ENCODE measurements at places on chromosomes 2 and 18.

- DNase-seq: peak; percentile 10
Measured at GRCh38 chr2:227862227-227862740, 9.1 kb upstream of the DAW1 start.

GRCh38 chr18:45122506-45122905 lies 441.8 kb downstream of the SETBP1 start:
- DNase-seq: no peak

DNA sequence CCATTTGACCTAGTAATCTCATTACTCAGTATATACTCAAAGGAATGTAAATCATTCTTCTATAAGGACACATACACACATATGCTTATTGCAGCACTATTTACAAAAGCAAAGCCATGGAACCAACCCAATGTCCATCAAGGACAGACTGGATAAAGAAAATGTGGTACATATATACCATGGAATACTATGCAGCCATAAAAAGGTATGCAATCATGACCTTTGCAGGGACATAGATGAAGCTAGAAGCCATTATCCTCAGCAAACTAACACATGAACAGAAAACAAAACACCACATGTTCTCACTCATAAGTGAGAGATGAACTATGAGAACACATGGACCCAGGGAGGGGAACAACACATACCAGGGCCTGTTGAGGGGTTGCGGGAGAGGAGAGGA lies 214.5 kb downstream of the NBAS start:
- no peak for DNase-seq

- no peak for DNase-seq
Measured at GRCh38 chr2:120298173-120298835, 45.7 kb downstream of the RALB start.

DNA sequence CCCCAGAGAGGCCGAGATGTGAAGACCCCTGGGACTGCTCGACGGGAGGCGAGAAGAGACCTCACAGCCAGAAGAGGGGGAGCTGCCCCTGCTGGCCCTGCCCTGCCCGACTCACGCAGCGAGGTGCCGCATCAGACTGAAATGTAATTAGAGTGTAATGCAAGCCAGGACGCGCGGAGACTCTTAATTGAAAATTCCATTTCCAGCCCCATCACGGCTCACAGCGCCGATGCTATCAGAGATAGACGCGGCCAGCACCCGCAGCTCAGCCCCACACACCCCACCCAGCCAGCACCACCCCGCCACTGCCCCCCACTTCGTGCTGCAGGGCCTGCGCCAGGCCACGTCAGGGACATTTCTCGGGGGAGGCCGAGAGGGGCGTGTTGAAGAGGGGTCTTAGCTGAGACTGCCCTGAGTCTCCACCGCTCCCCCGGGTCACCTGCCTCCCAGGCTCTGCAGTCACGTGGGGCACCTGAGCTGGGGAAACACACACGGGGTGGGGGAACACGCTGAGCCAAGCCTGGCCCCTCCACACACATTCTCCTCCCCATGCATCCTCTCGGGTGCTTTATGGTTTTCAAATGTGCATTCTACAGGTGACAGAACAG lies 78.1 kb downstream of the TEX51 start:
- no peak for DNase-seq

- peak; percentile 7 for DNase-seq
Measured at GRCh38 chr2:96413323-96413722, 77.8 kb downstream of the NCAPH start.

DNA sequence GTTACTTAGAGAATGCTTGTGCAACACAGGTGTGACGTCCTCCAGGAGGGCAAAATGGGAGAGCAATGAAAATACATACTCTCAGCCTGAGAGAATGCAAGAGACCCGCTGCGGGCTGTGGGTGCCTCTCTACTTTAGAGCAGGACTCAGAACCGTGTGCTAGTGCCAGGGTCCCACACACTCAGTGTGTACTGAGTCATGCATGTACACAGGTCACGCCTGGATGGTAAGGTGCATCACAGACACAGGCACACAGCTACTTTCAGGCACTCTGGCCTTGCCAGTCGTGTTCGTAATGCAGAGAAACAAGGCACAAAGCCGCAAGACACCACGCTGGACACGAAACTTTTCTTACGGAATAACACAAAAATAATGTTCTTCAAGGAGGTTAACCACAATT lies 125.3 kb downstream of the ZNF516 start:
- DNase-seq: no peak

- no peak for DNase-seq
Measured at GRCh38 chr2:38586931-38587330, 15.8 kb downstream of the HNRNPLL start.

GRCh38 chr2:182854375-182855105 lies 11.9 kb downstream of the FRZB start:
- DNase-seq: no peak

DNA sequence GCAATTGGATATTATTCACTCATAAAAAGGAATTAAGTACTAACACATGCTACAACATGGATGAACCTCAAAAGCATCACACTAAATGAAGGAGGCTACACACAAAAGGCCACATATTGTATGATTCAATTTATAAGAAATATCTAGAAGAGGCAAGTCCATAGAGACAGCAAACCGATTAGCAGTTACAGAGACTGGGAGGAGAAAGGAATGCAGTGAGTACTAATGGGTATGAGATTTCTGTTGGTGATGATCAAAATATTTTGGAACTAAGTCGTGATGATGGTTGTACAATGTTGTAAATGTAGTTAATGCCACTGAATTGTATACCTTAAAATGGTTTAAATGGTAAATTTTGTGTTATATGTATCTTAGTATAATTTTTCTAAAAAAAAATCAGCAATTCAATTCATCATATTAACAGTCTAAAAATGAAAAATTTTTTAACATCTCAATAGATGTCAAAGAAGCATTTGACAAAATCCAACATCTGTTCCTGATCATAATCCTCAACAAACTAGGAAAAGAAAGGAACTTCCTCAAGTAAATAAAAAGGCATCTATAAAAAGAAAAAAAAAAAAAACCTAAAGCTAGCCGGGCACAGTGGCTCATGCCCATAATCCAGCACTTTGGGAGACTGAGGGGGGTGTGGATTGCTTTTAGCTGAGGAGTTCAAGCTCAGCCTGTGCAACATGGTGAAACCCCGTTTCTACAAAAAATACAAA lies 98.1 kb downstream of the TGIF1 start:
- DNase-seq: no peak

DNA sequence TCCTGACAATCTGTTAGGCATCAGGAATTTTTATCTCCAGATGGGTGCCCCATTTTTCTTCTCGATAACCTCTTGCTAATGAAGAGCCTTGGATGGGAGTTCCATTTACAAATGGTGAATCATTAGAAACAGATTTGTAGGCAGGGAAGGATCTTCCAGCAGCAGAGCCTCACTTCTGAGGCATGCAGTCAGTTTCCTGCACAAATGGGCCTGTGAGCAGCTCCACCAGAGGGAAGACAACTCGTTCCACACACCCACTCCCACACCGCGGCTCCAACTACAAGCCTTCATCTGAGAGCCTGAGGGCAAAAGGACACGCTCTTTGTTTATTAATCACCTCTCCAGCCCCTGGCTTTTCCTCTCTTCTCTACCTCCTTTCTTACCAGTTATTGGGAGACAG lies 108.5 kb downstream of the CTAGE1 start:
- DNase-seq: no peak

- no peak for DNase-seq
Measured at GRCh38 chr18:68427951-68428401, 286.9 kb downstream of the TMX3 start.

- DNase-seq: no peak
Measured at GRCh38 chr18:62760403-62760734, 45.0 kb downstream of the PHLPP1 start.

DNA sequence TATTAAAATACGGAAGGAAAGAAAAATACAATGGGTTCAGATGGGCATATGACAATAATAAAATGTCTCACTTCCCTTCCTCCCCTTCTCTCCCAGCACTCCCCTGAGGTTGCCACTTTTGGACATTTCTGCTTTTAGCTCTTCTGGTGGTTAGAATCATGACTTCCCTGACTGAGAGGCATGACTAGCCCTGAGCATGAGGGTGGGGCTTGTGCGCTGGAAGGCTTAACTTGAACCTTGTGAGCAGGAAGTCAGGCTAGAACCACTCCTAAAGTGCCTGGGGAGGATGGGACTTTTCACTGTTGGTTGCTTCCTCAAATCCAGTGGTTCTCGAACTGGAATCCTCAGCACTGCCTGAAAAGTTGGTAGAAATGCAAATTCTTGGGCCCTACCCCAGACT lies 19.7 kb upstream of the ARHGAP25 start:
- DNase-seq: no peak

- no peak for DNase-seq
Measured at GRCh38 chr18:51897884-51898283, 442.1 kb upstream of the DCC start.

GRCh38 chr2:134391751-134392160 lies 137.9 kb downstream of the MGAT5 start:
- DNase-seq: no peak

DNA sequence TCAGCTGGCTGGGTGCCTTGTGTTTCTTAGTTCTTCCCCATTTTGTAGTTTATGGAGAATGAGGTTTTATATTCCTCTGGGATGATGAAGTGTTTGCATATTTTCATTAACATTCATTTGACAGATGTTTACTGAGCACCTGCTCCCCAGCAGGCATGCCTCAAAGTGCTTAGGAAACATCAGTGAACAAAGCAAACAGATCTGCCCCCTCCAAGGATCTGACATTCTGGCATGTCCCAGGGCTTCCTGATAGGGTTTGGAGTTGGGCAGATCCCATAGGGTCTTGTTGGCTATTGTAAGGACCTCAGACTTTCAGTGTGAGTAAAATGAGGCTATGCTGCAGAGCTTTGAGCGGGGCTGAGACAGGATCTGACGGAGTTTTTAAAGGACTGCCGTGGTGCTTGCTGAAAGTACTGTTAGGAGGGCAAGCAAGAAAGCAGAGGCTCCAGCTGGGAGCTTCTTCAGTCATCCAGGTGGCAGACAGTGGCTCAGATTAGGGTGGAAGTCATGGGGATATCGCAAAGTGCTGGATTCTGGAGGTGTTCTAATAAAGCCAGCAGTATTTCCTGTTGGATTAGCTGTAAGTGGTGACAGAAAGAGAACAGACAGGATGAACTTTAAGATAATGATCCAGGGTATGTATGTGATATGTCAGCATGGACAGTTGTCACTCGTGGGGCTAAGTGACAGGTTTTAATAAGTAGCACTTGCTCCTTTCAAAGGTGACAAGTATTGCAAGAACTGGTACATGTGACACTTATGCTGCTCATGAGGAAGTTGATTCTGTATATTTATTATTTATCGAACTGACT lies 11.3 kb upstream of the IAH1 start:
- peak; percentile 31 for DNase-seq

All from NCI-H748 treated with DMSO at 0.1 percent for 48 hours (cell line).